ENCODE measurements at places on chromosomes 3 and 15.
A peak's percentile ranks its signal among the peaks of the same experiment; 100 is the strongest.

DNA sequence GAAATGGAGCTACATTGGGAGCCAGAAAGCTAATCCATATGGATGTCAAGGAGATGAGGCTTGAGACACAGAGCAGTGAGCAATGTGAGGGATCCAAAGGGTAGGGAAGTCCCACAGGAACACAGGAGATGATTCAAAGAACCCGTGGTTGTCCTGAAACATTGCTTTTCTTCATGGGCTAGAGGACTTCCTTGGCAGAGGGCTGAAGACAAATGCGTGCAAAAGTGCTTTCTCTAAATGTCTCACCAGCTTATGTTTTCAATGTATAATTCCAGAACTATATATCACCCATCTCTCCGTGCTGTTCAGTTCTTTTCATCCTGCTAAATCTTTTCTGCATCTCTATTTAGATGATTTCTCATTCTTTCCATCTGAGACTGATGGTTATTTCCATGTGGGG lies 46.0 kb upstream of the GOLGA8A start:
- no peak for DNase-seq

GRCh38 chr3:108453565-108453964 lies 56.8 kb downstream of the MYH15 start:
- DNase-seq, result no peak

DNA sequence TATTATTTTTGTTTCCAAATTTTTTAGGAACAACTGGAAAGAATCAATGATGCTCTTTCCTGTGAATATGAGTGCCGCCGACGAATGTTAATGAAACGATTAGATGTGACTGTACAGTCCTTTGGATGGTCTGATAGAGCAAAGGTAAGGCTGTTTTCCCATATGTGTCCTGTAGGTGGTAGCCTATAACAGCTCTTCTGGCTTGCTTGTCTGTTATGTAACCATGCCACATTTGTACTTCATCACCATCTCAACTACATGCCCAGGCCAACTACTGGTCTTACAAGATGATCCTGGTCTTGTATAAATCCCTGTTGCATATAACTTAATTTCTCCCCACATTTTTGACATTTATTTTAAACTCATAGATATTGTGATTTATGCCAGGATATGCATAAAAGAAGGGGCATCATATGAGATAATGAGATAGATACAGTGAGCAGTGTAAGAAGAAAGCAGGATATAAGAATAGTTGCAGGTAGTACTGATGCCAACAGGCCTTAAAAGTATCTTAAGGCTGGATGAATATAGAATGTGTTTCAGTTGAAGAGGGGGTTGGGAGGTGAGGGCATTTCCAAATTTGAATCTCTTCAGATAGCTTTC lies 20.3 kb downstream of the FAM98B start:
- DNase-seq, result peak; percentile 32

- peak; percentile 60 for DNase-seq
Observed at GRCh38 chr15:55846116-55846707, 103.3 kb upstream of the PRTG start.

GRCh38 chr3:34106879-34107278 lies 308.4 kb downstream of the PDCD6IP start:
- DNase-seq, result no peak

DNA sequence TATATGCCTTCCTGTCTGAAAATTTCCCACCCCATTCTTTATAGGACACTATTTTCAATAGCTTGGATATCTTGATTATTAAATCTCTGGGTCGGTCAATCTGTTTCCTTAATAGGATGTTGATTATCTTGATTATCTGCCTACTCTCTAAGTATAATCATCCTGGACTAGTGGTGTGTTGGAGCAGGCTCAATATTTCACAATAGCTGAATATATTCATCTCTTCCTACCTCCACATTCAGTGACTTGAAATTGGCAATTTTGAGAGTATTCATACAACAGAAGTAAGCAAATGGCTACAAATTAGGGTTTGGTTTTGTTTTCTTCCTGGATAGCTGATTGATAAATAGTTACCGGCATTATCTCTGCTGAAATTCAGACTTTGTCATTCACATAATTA lies 1162.6 kb downstream of the ROBO1 start:
- DNase-seq, result no peak

DNA sequence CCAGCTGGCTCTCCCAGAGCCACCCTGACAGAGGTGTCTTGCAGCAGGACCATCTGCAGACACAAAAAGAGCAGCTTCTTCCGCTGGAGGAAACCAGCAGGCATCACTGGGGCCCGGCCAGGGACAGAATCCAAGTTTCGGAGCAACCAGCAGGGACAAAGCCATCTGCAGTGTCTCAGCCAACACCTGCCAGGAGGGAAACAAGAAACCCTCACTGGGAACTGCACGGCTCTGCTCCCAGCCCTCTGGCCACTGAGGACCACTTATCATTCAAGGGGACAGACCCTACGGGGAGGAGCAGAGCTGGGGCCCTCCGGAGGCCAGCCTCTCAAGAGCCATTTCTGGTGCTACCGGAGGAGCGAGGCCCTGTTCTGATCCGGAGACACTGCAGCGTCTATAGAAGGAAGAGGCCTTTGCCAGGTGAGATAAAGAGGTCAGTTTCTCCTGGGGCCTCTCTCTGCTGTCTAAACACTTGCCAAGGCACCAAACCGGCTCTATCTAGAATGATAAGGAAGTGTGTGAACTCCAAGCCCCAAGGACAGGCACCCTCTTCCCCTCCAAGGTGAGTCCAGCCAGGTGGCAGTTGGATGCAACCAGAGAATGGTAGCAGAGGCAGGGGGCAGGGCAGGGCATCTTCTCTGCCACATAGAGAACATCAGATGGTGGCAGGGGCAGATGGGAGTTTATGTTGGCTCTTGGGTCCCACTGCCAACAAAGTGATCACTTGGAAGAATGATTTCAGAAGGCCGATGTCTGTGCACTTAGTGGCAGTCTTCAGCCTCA lies 89.0 kb downstream of the CHSY1 start:
- DNase-seq, result no peak

GRCh38 chr3:160879859-160880258 lies 123.8 kb downstream of the PPM1L start:
- DNase-seq, result no peak

DNA sequence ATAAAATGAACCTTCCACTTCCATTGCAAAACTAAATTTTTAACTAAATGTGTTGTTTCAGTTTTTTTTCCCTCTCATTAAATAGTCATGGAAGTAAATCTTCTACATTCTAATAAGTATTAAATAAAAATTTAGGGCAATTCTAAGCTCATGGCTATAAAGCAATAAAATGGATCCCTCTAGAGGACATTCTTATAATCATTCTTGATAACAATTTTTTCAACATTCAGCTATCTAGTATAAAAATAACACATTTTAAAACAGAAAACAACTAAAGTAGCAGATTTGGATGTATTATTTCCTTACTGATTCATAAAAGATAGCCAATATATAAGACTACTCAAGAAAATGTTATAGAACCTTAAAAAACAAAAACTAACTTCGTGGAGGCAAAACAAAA lies 393.1 kb downstream of the PLOD2 start:
- no peak for DNase-seq

DNA sequence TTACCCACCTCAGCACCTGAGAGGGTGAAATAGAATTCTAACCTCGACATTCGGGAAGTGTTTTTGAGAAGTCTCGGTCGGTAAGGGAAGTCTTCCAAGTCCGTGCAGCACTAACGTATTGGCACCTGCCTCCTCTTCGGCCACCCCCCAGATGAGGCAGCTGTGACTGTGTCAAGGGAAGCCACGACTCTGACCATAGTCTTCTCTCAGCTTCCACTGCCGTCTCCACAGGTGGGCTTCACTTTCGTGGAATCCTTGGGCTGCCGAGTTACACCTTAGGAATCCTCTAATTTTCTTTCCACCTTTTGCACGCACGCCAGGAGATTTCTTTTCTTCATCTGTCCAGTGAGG lies 775 bp downstream of the CCNDBP1 start:
- DNase-seq, result peak; percentile 15

DNA sequence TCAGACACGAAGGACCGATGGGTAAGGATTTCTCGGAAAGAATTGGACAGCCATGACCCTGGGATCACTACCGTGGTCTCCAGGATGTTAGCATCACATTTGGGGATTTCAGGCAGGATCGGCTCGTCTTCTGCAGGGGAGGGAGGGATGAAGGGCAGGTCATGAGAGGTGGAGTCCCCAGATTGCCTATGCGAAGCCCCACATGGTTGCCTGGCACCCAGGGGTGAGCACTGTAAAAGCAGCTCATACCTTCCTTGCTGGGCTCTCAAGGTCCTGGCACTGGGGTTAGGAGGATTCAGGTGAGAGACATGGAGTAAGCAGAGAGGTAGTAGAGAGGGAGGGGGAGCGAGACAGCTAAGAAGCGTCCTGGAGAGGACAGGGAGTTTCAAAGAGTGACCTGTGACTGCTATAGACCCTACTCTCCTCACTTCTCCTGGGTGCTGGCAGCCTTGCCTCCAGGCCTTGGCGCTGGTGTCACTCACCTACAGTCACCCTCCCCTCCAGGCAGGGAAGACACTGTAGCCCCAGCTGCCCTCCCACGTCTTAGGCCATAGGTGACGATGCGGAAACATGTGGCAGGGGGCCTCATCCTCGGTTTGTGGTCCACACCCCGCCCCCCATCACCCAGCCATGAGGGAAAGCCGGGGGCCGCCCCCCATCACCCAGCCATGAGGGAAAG lies 15.0 kb upstream of the EHD4 start:
- no peak for DNase-seq

DNA sequence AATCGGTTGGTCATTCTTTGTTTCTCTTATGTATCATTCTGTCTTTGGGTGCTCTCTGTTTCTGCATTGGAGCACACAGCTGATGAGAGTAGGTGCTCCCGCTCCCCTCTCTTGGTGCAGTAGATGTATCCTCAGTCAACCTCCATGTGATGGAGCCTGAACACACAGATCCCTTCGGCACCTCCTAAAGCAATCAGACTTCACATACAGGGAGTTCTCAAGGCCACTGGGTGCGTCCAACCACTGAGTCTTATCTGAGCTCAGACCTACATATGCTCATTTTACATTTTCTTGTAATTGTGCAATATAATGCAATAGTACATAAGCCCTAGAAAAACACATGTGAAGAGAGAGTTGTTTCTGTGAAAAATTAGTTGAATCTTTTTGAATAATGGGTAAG lies 198.1 kb upstream of the ATP10A start:
- DNase-seq, result no peak

GRCh38 chr15:87712211-87712610 lies 544.3 kb downstream of the NTRK3 start:
- DNase-seq, result no peak

DNA sequence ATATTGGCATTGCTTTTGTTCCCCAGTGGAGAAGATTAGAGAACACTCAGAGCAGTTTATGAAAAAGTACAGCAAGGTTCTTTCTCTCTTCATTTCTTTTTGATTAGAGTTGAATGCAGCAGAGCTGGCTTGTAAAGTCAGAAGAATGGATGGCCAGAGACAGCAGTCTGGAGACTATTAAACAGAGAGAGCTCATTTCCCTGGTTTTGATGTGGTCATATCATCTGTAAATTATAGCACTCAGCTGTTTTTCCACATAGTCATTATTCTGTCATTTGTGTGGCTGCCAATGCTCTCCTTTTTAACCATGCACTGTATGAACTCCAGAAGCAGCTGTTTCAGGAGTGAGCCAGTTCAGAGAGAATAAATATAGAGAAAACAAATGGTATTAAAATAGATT lies 177.4 kb upstream of the CRBN start:
- DNase-seq, result no peak

DNA sequence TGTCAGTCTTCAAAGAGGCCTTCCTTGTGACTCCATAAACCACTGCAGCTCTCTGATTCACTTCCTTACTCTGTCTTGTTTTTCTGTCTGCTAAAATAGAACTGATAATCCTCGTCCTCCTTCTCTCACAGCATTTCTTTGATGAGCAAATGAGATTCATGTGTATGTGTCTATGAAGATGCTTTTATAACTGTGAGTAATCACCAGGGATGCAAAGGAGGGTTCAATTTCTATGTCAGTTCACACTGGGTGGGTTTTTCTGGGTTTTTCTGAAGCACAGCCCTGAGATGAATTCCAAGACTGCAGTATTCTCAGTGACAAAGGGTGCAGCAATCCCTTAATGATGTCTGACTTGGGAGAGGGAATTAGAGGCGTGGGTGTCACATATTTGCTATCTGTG lies 746.6 kb upstream of the CFAP20DC start:
- DNase-seq, result no peak

DNA sequence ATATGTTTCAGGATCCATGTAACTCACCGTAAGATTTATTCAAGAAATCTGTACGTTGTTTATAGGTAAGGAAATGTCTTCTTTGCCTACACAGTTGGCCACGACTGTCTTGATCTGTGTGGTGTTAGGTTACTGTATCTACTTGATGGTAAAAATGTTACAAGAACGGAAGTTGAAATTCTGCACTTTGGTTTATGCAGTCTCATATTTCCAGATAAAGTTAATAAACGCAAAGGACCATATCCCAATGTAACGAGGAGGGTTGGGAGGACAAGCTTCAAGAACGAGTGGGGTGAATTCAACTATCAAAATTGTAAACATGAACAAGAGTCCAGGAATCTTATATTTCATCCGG lies 1.0 kb downstream of the USF3 start:
- DNase-seq, result no peak

DNA sequence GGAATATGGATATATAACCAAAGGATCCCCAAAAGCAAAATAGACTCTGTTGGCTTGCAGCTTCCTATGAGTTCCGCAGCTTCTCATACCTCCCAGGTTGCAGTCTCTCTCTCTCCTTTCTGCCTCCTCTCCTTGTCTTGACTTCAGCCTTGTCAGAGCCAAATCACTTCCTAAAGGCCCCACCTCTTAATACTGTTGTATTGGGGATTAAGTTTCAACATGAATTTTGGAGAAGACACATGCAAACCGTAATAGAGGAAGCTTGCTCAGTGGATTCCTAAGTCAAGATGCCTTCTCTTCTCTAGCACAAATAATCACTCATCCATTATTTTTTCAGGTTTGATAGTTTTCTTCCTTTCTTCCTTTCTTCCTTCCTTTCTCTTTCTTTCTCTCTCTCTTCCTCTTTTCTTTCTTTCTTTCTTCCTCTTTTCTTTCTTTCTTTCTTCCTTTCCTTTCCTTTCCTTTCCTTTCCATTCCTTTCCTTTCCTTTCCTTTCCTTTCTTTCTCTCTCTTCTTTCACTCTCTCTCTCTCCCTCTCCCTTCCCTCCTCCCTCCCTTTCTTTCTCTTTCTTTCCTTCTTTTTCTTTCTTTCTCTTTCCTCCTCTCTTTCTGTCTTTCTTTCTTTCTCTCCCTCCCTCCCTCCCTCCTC lies 411.3 kb upstream of the TPM1 start:
- DNase-seq, result no peak
